AG04450 (cell line): ENCODE measurements at places on chromosomes 5 and 9. TPM values are rescaled to one million over a fixed set of nuclear protein-coding genes. Genes with fewer than 3 reads are reported as not detected.

The NR4A3 gene
- polyA plus RNA-seq, result 0.14 and 0.17 TPM in 2 replicates

The FGD3 gene
- polyA plus RNA-seq, result not detected in 2 replicates

The RANBP17 gene
- 11.6 and 12.9 TPM in 2 replicates for polyA plus RNA-seq

The FCN2 gene
- polyA plus RNA-seq, result not detected in 2 replicates

The DCP2 gene
- 12.9 and 18.4 TPM in 2 replicates for polyA plus RNA-seq

The CDH9 gene
- polyA plus RNA-seq, result not detected in 2 replicates

The LCN1 gene
- not detected in 2 replicates for polyA plus RNA-seq

The RNF208 gene
- polyA plus RNA-seq, result 0.17 and 0.45 TPM in 2 replicates

The HK3 gene
- polyA plus RNA-seq, result not detected in 2 replicates

The CCDC192 gene
- not detected in 2 replicates for polyA plus RNA-seq

The SLC4A9 gene
- not detected in 2 replicates for polyA plus RNA-seq

The GBA2 gene
- 32.9 and 34.7 TPM in 2 replicates for polyA plus RNA-seq

The ZNF484 gene
- 4.1 and 5.2 TPM in 2 replicates for polyA plus RNA-seq

- DNase-seq, result no peak
Measured at GRCh38 chr5:146223179-146223578, 19.8 kb downstream of the RBM27 start.

DNA sequence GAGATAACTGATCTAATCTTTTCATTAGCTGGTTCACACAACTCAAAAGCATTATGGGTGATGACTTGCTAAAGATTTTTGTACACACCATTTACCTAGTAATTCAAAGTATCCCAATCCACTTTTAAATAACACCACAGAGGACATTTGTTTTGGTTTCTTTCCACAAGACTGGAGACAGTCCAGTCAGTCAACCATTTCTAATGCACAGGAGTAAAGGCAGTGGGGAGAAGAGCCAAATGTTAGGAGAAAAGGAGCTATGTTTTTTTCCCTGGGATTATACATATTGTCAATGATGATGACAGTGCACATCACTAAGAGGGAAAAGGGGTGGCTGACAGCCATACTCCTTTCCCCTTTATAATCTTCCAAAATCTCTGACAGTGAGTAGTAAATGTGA, 240.9 kb downstream of the GABRB2 start:
- no peak for DNase-seq

GRCh38 chr5:179730852-179731251, 1.8 kb upstream of the MAML1 start:
- DNase-seq, result no peak

DNA sequence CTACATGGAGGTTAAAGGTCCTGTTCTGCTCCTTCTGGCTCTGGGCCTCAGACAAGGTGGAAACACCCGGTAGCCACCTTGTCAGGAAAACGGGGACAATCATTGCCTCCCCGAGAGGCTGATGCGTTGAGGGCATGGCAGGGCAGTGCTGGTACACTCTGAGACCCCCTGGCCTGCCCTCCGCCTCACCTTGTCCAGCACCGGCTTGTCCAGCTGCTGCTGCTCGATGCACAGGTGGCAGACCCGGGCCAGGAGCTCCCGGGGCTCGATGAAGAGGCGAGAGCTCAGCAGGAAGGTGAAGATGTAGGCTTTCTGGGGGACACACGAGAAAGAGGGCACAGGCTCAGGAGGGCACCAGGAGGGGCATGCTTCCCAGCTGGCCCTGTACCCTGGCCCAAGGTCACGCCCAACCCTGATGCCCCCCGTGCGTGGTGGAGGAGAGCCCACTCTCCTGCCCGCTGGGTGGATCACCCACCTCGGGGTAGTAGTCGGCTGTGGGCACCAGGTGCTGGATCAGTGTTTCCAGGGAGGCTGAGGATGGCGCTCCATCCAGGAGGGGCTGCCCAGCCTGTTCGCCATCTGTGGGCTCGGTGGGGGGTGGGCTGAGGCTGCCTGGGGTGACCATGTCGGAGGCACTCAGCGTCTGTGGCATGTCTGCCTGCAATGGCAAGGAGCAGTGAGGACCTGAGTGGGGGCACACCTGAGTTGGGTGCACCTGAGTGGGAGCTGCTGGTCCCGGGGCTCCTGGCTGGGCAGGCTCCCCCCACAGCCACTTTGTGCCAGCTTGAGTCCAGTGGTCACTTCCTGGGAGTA, 66.0 kb upstream of the RNF130 start:
- DNase-seq, result no peak

- DNase-seq, result no peak
Measured at GRCh38 chr9:91562416-91562815, 138.8 kb upstream of the NFIL3 start.

- DNase-seq, result no peak
Measured at GRCh38 chr9:7976167-7976755, 176.7 kb upstream of the DMAC1 start.

DNA sequence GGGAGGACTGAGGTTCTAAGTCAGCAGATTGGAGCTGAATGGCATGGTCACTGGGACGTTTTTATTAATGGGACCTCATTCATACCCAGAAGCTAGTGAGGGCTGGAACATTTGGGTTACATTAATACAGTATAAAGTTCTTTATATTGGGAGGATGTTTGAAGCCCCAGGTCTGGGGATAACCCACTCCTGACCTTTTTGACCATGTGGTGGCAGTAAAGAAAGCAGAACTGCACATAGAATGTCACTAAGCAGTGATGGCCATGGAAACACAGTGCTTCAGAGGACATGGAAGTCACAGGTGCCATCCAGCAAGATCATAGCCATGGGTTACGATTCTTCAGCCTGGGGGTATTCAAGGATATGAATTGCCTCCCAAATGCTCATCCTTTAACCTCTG, 176.0 kb downstream of the ATP10B start:
- DNase-seq, result no peak

DNA sequence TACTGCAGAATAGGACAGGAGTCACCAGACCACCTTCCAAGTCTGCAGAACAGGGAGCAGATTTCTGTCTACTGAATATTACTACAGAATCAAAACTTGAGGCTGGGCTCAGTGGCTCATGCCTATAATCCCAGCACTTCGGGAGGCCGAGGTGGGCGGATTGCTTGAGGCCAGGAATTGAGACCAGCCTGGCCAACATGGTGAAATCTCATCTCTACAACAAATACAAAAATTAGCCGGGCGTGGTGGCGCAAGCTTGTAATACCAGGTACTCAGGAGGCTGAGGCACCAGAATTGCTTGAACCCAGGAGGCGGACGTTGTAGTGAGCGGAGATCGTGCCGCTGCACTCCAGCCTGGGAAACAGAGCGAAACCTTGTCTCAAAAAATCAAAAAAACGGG, 710.8 kb upstream of the WWC1 start:
- no peak for DNase-seq

- no peak for DNase-seq
Measured at GRCh38 chr9:4680750-4681149, 1.4 kb downstream of the CDC37L1 start.

DNA sequence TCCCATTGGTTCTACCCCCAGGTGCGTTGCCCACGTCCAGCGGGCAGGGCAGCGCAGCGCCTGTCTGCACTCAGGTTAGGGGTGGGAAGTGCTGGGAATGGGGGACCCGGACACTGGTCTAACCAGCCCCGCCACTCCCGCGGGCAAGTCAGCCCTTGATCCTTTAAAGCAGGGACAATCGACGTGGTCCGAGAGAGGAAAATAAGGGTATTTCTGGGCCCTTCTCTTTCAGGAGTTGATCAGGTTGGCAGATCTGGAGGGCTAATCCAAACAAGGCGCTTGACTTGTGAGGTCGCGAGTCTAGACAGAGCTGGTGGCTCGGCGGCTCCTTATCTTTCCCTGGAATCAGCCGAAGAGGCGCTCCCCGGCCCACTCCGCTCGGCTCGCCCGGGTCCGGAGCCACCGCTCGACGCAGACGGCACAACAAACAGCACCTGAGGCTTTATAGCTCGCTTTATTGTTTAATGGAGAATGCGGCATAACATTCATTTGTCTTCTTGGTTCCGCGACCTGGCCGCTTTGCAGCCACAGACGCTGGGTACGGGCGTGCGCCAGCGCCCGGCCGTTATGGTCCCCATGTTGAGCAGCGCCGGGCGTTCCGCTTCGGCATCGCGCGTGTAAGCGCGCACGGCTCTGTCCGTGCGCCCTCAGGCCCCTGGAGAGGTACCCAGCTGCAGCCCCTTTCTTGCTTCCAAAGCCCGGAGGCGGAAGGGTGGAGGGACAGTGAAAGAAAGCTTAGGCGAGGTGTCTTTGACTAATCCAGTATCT, 15.8 kb downstream of the ISL1 start:
- DNase-seq, result no peak

- no peak for DNase-seq
Measured at GRCh38 chr5:105840800-105841199, 1829.9 kb downstream of the EFNA5 start.

- DNase-seq, result no peak
Measured at GRCh38 chr5:535846-536698, 11.8 kb upstream of the SLC9A3 start.

GRCh38 chr9:36894695-36895310, 139.3 kb downstream of the PAX5 start:
- DNase-seq, result no peak

DNA sequence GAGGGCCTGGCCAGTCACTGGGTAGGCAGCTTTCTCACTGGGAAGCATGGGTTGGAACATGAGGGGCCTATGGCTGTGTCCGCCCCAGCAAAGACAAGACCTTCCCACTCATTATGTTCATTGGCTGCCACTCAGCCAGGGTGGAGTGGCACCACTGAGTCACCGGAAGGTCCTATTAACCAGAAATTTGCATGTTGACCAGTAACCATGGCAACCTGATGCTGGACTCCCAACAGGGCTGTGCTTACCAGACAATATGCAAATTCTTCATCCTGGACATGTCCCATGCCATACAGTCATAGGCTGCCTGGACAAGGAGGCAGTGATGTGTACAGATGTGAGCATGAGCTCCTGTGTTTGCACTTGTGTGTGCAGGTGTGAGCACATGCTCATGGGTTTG, 66.7 kb downstream of the PSD2 start:
- DNase-seq, result no peak

DNA sequence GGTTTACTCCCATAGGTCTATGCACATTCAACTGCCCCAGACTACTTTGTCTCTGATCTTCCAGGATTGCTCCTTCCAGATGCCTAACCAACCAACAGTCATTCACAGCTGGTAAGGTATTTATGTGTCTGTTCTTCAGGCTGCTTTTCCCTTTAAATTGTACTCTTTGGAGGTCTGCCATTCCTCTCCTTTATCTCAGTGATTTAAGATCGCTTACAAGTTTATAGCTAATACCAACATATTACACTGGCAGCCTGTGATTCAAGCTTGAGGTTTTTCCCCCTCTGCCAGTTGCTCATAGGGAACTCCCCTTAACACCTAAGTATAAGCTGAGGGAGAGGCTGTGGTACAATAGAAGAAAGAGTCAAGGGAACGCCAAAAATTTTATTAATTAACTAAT, 711.7 kb upstream of the EDIL3 start:
- no peak for DNase-seq

- no peak for DNase-seq
Measured at GRCh38 chr5:78841767-78842166, 143.3 kb downstream of the ARSB start.

- no peak for DNase-seq
Measured at GRCh38 chr5:136308212-136308795, 57.0 kb downstream of the TRPC7 start.

- no peak for DNase-seq
Measured at GRCh38 chr9:36985769-36986467, 48.1 kb downstream of the PAX5 start.

- no peak for DNase-seq
Measured at GRCh38 chr9:137477778-137478612, 18.9 kb upstream of the NSMF start.

DNA sequence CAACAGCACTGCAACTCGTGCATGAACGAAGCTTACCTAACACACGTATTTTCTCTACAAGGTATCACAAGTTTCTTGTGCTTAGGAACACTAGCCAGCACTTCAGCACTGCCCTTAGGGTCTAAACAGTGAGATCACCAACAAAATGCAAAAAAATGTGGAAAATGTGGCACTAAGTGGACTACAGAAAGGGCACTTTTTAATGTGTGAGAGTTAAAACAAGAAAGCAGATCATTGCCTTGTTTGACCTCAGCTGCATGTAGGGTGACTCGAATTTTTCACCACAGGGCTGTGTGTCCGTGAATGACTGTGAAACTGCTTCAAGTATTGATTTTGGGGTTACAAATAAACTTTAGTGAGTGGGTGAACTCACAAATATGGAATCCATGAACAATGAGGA, 90.5 kb downstream of the MARCHF3 start:
- no peak for DNase-seq

GRCh38 chr9:104279535-104280177, 185.5 kb downstream of the SMC2 start:
- no peak for DNase-seq

GRCh38 chr5:38603691-38604090, 47.2 kb upstream of the LIFR start:
- DNase-seq, result no peak

DNA sequence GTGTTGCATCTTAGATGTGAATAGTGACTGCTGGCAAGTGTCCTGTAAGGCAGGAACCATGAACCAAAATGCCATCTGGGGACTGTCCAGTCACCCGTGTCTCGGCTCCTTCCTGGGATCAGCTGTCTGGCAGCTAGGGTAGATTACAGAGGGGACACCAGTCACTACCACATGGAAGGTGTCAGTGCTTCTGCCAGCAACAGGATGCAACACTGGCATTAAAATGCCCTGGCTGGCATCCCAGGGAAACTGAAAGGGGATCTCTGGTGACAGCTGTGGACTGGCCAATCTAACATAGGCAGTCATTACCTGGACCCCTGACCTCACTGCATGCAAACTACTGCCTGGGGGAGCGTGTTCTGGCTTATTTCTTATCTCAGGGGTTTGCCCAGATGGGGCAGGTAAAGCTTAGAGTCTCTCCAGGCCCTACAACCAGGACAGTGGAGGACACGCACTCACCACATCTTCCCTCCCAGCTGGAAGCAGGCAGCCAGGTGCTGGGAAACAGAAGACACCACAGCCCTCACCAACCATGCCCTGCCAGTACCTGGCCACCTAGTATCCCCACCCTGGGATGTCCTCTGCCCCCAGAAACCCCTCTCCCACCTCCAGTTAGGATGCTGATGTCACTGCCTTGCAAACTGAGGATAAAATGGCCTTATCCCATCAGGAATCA, 83.8 kb downstream of the SEMA4D start:
- no peak for DNase-seq

- DNase-seq, result no peak
Measured at GRCh38 chr9:78004478-78005229, 27.0 kb downstream of the GNAQ start.
